ENCODE measurements at places on chromosomes 12 and 14. TPM values are rescaled to one million over a fixed set of nuclear protein-coding genes. Genes with fewer than 3 reads are reported as not detected.

The RPS6KA5 gene
- total RNA-seq, result 4.4 TPM

The PROX2 gene
- not detected for total RNA-seq

The RNASE7 gene
- total RNA-seq, result not detected

GRCh38 chr12:75548879-75549278 is 37.5 kb upstream of the KRR1 start:
- no peaks in the 10 kb centered on the region for H3K27me3 ChIP-seq
- H3K4me1 ChIP-seq, result peaks cover 53% of the 10 kb centered on the region
- no peak for DNase-seq
- no peaks in the 10 kb centered on the region for H3K36me3 ChIP-seq

- H3K4me1 ChIP-seq, result peaks cover 8% of the 10 kb centered on the region
- H3K27me3 ChIP-seq, result no peaks in the 10 kb centered on the region
- H3K4me3 ChIP-seq, result no peak overlapping the region
- H3K27ac ChIP-seq, result peak overlapping the region; percentile 38
- no peak for DNase-seq
Observed at GRCh38 chr12:11891754-11892386, 178.9 kb upstream of the BCL2L14 start.

DNA sequence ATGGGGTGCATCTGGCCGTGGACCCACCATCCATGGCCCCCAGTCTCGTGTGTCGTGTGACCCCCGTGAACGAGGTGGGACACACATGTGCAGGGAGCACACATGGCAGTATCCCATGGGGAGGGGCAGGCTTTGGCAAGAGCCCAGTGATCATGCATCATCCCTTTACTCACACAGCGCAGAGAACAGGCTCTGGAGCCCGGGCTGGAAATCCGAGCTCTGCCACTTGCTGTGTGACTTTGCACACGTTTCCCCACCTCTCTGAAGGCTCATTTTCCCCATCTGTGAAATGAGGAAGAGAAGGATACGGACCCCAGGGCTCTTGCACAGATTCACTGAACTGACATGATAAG is 119.9 kb downstream of the PHETA1 start:
- no peak overlapping the region for H3K27ac ChIP-seq
- H3K27me3 ChIP-seq, result no peaks in the 10 kb centered on the region
- H3K4me3 ChIP-seq, result no peak overlapping the region
- no peak for DNase-seq
- H3K4me1 ChIP-seq, result no peaks in the 10 kb centered on the region

- no peaks in the 10 kb centered on the region for H3K27me3 ChIP-seq
- H3K4me3 ChIP-seq, result peak overlapping the region; percentile 39
- no peak overlapping the region for H3K27ac ChIP-seq
- DNase-seq, result no peak
- H3K36me3 ChIP-seq, result no peaks in the 10 kb centered on the region
- peaks cover 28% of the 10 kb centered on the region for H3K4me1 ChIP-seq
Observed at GRCh38 chr14:105018414-105018813, 2.5 kb downstream of the CDCA4 start.

GRCh38 chr12:11824736-11825135 is 175.3 kb downstream of the ETV6 start:
- peaks cover 6% of the 10 kb centered on the region for H3K36me3 ChIP-seq
- H3K4me3 ChIP-seq, result no peak overlapping the region
- H3K27ac ChIP-seq, result no peak overlapping the region
- no peaks in the 10 kb centered on the region for H3K27me3 ChIP-seq
- DNase-seq, result no peak

DNA sequence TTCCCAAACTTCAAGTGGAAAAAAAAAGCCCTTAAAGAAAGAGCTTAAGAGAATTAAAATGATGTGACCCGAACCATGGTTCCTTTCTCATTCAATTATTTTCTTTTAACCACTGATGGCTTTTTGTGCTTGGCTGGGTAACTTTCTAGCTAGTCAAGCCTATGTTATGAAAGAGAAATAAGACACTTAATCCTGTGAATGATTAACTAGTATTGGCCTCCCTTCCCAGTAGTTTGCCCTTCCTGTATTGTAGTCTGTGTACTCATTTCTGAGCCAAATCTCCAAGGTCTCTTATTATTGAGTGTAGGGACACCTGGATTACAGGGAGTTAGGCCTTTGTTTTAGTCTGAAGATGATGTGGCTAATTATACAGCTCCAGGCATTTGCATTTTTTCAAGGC is 353.0 kb downstream of the RAD51B start:
- peak overlapping the region; percentile 96 for H3K27ac ChIP-seq
- peaks cover 55% of the 10 kb centered on the region for H3K4me1 ChIP-seq
- peaks cover 1% of the 10 kb centered on the region for H3K36me3 ChIP-seq

GRCh38 chr12:99974146-99974545 is 10.6 kb downstream of the ANKS1B start:
- DNase-seq, result no peak
- H3K36me3 ChIP-seq, result no peaks in the 10 kb centered on the region
- no peak overlapping the region for H3K27ac ChIP-seq
- no peaks in the 10 kb centered on the region for H3K4me1 ChIP-seq
- H3K27me3 ChIP-seq, result no peaks in the 10 kb centered on the region

DNA sequence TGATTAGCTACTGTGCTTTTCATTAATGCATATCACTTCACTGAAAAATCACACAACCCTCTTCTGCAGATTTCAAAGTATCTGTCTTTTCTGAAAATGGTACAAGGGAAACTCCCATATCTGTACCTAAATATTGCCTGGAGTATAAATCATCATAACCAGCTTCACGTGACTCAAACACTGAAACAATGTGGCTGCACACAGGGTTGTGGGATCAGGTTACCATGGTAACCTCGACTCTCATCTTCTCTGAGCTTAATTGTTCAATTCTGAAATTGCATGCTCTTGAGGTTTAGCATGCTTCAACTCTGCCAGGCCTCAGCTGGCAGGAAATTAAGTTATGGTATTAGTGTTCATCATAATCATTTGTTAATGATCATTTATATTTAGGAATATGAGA is 77.5 kb upstream of the CPSF6 start:
- no peak overlapping the region for H3K27ac ChIP-seq
- H3K27me3 ChIP-seq, result no peaks in the 10 kb centered on the region
- H3K4me1 ChIP-seq, result peaks cover 4% of the 10 kb centered on the region
- H3K36me3 ChIP-seq, result no peaks in the 10 kb centered on the region
- no peak for DNase-seq

DNA sequence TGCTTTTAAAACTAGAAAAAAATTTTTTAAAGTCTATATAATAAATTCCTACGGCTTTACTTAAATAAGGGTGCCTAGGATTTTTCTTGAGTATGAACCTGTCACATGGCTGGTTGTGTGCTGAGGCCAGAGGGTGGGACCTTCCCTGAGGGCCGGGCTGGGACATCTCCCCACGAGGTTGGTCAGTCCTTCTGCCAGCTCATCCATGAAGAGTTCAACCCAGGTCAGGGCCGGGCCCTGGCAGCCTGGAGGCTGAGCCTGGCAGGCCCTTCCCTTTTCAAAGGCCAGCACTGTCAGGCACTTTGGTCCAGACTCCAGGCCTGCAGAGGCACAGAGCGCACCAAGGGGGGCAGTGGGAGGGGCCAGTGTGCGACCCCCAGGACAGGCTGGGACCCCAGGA is 31.7 kb downstream of the TNFAIP2 start:
- H3K4me3 ChIP-seq, result no peak overlapping the region
- no peaks in the 10 kb centered on the region for H3K36me3 ChIP-seq
- no peaks in the 10 kb centered on the region for H3K4me1 ChIP-seq
- H3K27ac ChIP-seq, result no peak overlapping the region

All from progenitor cell of endocrine pancreas (in vitro differentiated cells).